Stimulated activated naive CD4-positive, alpha-beta T cell treated with Interleukin-2 at 50 U/mL for 16 hours (primary cell): ENCODE measurements at places on chromosomes 7 and 10.

DNA sequence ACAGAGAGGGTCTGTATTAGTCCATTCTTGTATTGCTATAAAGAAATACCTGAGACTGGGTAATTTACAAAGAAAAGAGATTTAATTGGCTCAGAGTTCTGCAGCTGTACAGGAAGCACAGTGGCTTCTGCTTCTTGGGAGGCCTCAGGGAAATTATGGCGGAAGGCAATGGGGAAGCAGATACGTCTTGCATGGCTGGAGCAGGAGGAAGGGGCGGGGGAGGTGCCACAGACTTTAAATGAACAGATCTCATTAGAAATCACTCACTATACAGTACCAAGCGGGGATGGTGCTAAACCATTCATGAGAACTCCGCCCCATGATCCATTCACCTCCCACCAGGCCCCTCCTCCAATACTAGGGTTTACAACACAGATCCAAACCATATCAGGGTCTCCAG lies 3.7 kb upstream of the CALU start:
- DNase-seq, result no peak

DNA sequence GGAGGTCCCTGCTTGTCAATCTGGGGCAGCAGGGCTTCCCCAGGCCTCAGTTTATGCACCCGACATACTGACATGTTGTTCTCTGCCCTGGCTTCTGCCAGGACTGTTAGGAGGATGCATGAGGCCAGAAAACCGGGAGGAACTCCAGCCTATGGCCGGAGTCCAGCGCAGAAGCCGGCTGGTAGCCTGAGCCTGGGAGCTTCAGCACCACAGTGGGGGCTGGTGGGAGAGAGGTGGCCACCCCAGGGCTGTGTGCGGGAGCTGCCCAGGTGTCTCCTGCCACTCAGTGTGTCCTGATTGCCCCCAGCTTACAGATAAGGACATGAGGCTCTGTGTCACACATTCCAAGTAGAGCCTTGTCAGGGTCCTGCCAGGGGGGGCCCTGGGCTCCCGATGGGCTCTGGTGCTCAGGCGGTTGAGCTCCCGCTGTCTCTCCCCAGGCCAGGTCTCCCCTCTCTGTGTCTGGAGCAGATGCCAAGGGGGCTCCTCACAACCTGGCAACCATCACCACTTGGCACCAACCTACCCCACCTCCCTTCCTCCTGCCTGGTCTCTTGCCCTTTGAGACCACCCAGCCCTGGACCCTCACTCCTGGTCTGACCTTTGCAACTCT lies 32.3 kb downstream of the PPIF start:
- DNase-seq, result no peak

GRCh38 chr7:45714521-45714820 lies 140.3 kb downstream of the ADCY1 start:
- no peak for DNase-seq

GRCh38 chr7:70303780-70304179 lies 705.5 kb downstream of the AUTS2 start:
- no peak for DNase-seq

- DNase-seq, result no peak
These were observed 145.1 kb downstream of the JMJD1C start for GRCh38 chr10:63320683-63321082.

DNA sequence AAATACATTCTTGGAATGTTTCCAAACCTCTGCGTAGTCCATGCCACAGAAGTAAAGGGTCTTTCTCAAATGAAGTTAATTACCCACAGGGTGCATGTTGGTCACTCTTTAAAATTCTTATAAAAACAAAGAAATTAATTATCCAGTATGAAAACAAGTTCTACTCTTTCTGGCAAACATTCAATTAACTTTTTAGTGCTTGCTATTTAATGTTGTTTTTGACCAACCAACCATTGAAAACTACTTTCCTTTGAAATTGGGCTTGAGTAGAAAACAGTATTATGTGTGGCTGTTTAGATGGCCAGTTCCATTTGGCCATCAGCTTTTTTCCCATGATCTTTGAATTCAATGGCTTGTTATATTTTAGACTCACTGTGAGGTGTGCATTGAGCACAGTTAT lies 83.0 kb downstream of the TAF3 start:
- no peak for DNase-seq

DNA sequence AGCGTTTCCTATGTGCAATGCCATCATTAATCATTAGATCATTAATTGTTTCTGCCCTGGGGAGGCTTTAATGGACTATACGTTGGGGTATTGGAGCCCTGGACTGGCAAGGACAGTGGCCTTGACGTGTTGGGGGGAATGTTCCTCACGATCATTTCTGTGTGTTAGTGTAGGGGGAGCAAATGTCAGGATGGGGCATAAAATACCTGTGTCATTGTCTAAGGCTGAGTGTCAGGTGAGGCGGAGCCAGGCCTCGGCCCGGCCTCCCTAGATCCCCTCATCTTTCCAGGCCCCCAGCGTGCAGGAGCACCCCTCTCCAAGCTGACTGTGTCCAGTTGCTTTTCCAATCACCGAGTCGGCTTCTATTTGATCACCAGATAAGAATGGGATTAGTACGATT lies 346.4 kb upstream of the SHH start:
- no peak for DNase-seq

GRCh38 chr10:23067939-23068775 lies 27.2 kb upstream of the MSRB2 start:
- DNase-seq, result peak; percentile 46

- DNase-seq, result no peak
These were observed 167.8 kb downstream of the KIF20B start for GRCh38 chr10:89869180-89869579.

- DNase-seq, result no peak
These were observed 614.1 kb upstream of the FZD8 start for GRCh38 chr10:36256166-36256565.

- no peak for DNase-seq
These were observed 58.0 kb upstream of the CAV2 start for GRCh38 chr7:116441534-116441933.

GRCh38 chr10:111875725-111876124 lies 307.8 kb downstream of the GPAM start:
- no peak for DNase-seq

GRCh38 chr10:17516376-17516775 lies 62.0 kb upstream of the ST8SIA6 start:
- DNase-seq, result no peak

DNA sequence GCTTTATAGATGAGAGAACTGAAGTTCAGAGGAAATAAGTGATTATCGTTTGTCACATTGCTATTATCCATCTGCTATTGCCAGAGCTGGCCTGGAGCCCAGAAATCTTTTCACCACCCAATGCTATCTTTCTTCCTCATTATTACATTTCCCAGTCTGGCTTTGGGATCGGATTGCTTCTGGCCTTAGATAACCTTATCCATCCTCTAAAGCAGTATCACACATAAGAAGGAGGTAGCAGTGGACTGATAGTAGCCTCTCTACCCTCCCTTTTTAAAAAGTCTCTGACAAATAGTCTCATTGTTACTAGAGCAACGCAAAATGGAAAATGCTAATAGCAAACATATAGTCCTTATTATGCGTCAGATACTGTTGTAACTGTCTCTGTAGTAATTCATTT lies 1.3 kb upstream of the CLDN12 start:
- no peak for DNase-seq

DNA sequence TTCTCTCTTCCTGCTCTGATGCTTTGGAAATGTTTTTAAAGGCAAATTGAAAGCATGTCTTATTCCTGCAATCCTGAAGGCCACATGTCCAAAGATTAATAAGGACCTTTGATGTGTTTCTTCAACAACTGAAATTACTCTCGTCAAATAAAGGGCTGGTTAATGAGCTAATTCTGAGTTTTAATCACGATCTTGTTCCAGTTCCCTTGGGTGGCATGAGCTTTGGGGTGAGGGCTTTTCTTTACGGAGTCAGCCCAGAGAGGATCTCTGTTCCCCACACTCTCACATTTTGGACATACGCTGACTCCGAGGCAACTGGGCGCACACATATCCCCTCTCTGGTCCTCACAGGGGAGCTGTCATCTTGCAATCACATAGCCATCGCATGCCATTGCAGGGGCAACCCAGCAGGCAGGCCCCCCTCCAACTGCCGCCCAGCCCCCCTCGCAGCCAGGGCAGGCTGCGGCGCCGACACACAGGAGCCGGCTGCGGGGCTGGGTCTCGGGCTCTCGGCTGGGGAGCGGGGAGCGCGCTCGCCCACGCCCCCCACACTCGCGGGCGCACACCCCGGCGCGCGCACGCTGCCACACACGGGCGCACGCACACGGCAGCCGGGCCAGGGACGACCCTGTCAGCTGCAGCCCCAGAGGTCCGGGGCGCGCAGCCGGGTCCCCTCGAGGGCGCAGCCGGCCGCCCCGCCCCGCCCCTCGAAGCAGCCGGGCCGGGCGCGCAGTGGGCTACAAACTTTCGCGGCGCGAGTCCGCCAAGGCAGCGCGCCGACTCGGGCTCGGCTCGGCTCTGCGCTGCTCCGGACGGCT lies at the start of gene GDF10:
Gene GDF10, plus strand, starts transcription at position 587 of the 818 bp plus-strand sequence. CDS start 455 bp downstream, outside the sequence.
- no peak for DNase-seq

- no peak for DNase-seq
These were observed 235.4 kb downstream of the ZNF716 start for GRCh38 chr7:57685418-57685817.

GRCh38 chr7:27739301-27739908 lies 557 bp upstream of the TAX1BP1 start:
- DNase-seq, result no peak

GRCh38 chr10:123999261-123999660 lies 94.1 kb downstream of the CHST15 start:
- DNase-seq, result no peak

- DNase-seq, result no peak
These were observed 102.5 kb upstream of the LRRTM3 start for GRCh38 chr10:66823301-66823700.

GRCh38 chr10:48381971-48382370 lies 75.5 kb downstream of the MAPK8 start:
- no peak for DNase-seq

- DNase-seq, result no peak
These were observed 76.0 kb upstream of the NKX6-2 start for GRCh38 chr10:132861884-132862461.

GRCh38 chr10:123557366-123558108 lies 108.6 kb upstream of the GPR26 start:
- DNase-seq, result no peak

- no peak for DNase-seq
These were observed 137.2 kb downstream of the ARHGAP22 start for GRCh38 chr10:48467669-48468068.

DNA sequence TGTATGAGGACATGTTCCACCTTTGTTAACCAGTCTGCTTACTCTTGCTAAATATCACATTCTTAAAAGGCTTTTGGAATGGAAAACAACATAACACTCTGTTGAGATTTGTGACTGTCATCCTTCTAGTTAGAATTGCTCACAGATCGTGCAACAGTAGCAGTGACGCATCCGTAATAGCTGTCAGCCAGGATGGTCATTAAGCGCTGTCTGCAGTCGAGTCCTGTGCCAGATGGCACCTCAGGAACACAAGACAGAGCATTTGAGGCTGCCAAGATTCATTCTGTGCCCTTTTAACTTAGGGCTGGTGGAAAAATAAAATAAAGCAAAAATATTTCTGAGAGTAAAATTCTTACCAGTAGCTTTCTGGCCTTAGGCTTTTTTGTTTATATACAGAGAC lies 348.6 kb downstream of the ANKRD7 start:
- DNase-seq, result no peak

- DNase-seq, result no peak
These were observed 7.1 kb downstream of the NEBL start for GRCh38 chr10:20890009-20890408.

GRCh38 chr10:90592638-90593302 lies 265.1 kb downstream of the HTR7 start:
- DNase-seq, result no peak

DNA sequence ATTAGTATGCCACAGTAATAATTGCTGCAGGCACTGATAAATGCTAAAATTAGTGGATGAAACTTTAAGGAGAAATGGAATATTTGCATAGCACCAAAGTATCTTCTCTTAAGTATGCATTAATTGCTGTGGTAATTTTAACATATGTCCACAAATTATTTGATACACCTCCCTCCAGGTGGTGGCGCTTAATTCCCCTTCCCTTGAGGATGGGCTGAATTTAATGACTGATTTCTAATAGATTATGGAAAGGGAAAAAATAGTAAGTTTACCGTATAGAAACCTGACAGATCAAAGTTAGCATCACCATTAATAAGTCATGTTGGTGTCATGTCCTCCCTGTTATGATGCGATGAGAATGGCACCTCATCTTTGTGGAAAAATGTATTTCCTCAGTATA lies 519.2 kb downstream of the TFEC start:
- no peak for DNase-seq

DNA sequence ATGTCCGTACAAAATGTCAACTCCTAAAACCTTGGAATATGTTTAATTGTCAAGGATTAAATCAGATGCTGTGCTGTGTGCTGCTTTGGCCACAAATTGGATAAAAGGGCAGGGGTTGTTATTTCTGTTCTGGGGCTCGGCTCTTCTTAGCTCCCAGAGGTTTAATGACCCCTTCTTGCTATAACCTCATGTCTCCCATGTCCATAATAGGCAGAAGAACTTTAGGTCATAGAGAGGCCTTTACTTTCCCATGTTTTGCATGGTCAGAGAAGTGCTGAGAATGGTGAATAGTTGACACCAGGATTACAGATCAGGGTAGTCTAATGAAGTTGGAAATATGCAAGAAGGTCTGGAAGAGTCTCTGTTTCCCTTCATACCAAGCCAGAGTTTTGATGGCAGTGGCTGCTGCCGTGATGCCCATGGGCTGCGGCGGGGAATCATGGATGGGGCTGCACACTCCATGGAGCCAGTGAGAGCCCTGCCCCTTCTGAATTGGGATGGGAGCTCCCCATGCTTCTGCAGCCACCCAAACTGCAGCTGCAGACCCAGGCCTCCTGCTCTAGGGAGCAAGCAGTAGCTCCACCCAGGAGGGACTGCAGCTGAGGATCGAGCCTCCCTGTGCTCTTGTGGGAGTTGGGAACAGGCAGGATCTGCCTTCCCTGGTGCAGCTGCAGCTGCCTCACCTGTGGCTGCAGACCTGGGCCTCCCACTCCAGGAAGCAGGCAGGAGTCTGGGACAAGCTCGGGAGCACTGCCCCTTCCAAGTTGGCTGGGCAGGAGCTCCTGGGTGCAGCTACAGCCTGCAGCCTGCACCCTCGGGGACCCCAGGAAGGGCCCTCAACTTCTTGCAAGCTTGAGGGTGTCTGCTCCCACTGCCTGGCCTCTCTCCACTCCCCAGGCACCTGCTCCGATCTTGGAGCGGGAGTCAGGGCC lies 23.1 kb upstream of the STEAP4 start:
- DNase-seq, result no peak
